Activated CD8-positive, alpha-beta memory T cell treated with anti-CD3 and anti-CD28 coated beads, Interleukin-2, amount 10 ng/mL, durations not matched to agents 7 days and 5 days (primary cell): ENCODE measurements at places on chromosomes 2 and 18. TPM values are rescaled to one million over a fixed set of nuclear protein-coding genes. Genes with fewer than 3 reads are reported as not detected.

- H3K27me3 ChIP-seq = peaks cover 3% of the 10 kb centered on the region
- no peaks in the 10 kb centered on the region for H3K36me3 ChIP-seq
- H3K4me3 ChIP-seq = no peak overlapping the region
- DNase-seq = no peak
Measured at GRCh38 chr2:218002143-218002844, 501 bp downstream of the TNS1 start.

- H3K4me3 ChIP-seq = no peak overlapping the region
- no peaks in the 10 kb centered on the region for H3K36me3 ChIP-seq
- no peaks in the 10 kb centered on the region for H3K27me3 ChIP-seq
- H3K27ac ChIP-seq = no peak overlapping the region
- H3K4me1 ChIP-seq = no peaks in the 10 kb centered on the region
- no peak for DNase-seq
Measured at GRCh38 chr18:5510135-5510846, 33.5 kb downstream of the EPB41L3 start.

DNA sequence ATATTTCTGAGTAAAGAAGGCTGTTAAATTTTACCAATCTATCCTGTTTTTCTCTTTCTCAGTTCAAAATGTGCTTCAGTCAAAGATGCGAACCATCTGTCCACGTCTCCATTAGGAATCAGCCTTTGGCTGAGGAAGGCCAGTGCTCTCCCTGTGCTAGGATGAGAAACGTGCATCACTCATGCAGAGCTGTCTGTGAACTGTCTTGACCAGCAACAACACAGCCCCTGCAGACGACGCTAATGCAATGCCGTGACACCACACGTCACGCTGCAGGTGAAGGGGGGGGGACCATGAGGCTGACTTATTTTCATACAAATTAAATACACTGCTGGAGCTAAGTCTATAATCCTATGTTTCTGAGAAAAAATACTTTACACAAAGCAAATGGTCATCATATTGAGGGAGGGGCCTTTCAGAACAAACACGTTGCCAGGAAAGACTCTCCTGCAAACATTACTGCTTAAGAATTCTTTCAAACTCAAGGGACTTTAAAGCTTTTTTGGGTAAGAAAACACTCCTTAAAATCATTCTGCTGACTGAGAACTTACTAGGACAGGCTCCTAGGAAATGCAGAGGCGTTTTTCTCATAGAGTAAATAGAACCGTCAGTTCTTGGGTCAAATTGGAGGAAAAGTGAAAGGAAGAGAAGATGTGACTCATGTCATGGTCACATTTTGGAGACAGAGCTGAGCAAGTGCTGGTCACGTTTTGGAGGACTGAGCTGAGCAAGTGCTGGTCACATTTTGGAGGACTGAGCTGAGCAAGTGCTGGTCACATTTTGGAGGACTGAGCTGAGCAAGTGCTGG is 97.0 kb downstream of the MBP start:
- no peak overlapping the region for H3K27ac ChIP-seq
- H3K4me1 ChIP-seq = peaks cover 32% of the 10 kb centered on the region
- H3K27me3 ChIP-seq = no peaks in the 10 kb centered on the region
- H3K36me3 ChIP-seq = peaks cover 44% of the 10 kb centered on the region
- no peak overlapping the region for H3K4me3 ChIP-seq
- DNase-seq = no peak

GRCh38 chr2:38192976-38193375 is 117.0 kb upstream of the CYP1B1 start:
- H3K36me3 ChIP-seq = peaks cover 2% of the 10 kb centered on the region
- peaks cover 2% of the 10 kb centered on the region for H3K27me3 ChIP-seq
- DNase-seq = no peak
- H3K27ac ChIP-seq = no peak overlapping the region
- no peak overlapping the region for H3K4me3 ChIP-seq
- H3K4me1 ChIP-seq = peaks cover 18% of the 10 kb centered on the region

DNA sequence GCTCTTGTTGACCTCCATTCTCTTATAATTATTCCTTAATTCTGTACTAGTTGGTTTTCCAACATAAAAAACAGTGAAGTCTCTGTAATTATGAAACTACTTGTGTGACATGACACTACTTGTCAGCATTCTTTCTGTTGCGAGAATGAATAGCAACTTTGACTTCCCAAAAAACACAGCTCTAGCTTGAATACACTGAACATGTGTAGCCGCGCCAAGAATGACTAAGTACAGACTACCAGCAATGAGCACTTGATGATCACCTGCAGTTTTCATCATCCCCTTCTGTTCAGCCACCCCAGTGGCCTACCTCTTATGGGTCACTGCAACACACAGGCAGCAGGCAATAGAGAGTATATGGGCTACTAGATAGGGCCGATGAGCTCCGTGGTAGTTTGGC is 229.3 kb downstream of the TGIF1 start:
- H3K4me1 ChIP-seq = no peaks in the 10 kb centered on the region
- peaks cover 17% of the 10 kb centered on the region for H3K27me3 ChIP-seq
- H3K36me3 ChIP-seq = no peaks in the 10 kb centered on the region
- H3K27ac ChIP-seq = no peak overlapping the region

GRCh38 chr2:240820607-240821428 is 799 bp upstream of the KIF1A start:
- peak overlapping the region; percentile 22 for H3K4me3 ChIP-seq
- H3K27ac ChIP-seq = no peak overlapping the region
- DNase-seq = peak; percentile 40
- H3K36me3 ChIP-seq = peaks cover 1% of the 10 kb centered on the region

DNA sequence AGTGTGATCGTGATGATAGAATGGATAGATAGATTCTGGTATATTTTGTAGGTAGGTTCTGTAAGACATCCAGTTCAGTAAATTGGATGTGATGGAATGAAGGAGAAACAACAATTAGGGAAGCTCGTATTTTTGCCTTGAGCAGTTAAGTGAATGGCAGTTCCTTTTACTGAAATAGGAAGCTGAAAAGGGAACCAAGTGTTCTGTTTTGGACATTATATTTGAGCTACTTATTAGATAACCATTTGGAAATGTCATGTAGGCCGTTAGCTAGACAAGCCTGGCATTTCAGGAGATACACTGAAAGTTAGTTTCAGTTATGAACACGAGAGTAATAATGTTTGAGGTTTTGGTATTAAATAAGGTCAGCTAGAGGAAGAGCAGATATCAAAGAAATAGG is 41.5 kb downstream of the MARCHF7 start:
- no peak for DNase-seq
- no peak overlapping the region for H3K4me3 ChIP-seq
- H3K36me3 ChIP-seq = peaks cover 32% of the 10 kb centered on the region
- H3K27ac ChIP-seq = no peak overlapping the region
- peaks cover 11% of the 10 kb centered on the region for H3K4me1 ChIP-seq

DNA sequence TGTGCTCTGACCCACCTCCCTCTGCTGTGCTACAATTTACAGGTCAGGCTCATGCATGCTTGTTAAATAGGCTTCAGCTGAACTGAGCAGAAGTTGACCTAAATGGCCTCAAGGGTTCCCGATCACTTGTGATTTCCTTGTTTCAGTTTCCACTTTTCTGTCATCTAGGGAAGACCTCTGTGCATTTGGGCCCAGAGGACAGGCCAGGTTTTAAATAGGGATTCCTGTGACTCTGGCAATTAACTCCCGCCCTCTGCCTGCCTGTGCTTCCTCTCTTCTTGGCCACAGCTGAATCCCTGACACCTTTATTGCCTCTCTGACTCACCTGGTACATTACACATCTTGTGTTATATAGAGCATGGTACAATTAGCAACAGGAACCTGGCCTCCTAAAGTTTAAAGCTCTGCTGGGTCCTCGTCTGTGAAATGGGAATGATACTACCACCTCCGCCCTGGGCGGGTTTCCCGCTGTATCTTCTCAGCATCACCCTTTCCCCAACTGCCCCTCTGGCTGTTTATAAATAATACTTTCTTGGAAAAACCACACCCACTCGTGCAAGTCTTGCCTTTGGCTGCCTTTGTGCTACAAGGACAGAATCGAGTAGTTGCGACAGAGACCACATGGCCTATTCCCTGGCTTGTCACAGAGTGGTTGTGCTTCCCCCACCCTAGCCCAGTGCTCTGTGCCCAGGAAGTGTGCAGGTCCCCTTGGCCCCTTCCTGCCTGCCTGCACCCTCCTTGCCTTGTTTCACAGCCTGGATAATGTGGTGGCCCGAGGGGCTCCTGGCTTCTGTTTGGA is 7.9 kb downstream of the CABLES1 start:
- H3K4me1 ChIP-seq = peaks cover 23% of the 10 kb centered on the region
- no peaks in the 10 kb centered on the region for H3K36me3 ChIP-seq
- H3K27ac ChIP-seq = no peak overlapping the region
- DNase-seq = no peak
- peaks cover 13% of the 10 kb centered on the region for H3K27me3 ChIP-seq

GRCh38 chr2:69789175-69789721 is 40.2 kb upstream of the GMCL1 start:
- H3K27ac ChIP-seq = no peak overlapping the region
- H3K4me1 ChIP-seq = peaks cover 12% of the 10 kb centered on the region
- H3K36me3 ChIP-seq = peaks cover 17% of the 10 kb centered on the region
- no peak overlapping the region for H3K4me3 ChIP-seq
- no peaks in the 10 kb centered on the region for H3K27me3 ChIP-seq

Gene CERKL
- not detected for total RNA-seq

Gene RESP18
- not detected for total RNA-seq

Gene GAD1
- total RNA-seq = 0.68 TPM

Gene SLC39A6
- total RNA-seq = 19.3 TPM

GRCh38 chr2:208619993-208620392 is 213.4 kb downstream of the PTH2R start:
- H3K4me3 ChIP-seq = no peak overlapping the region
- no peak overlapping the region for H3K27ac ChIP-seq
- no peaks in the 10 kb centered on the region for H3K4me1 ChIP-seq
- H3K27me3 ChIP-seq = no peaks in the 10 kb centered on the region

- H3K36me3 ChIP-seq = peaks cover 9% of the 10 kb centered on the region
- H3K4me1 ChIP-seq = no peaks in the 10 kb centered on the region
- H3K27ac ChIP-seq = no peak overlapping the region
- no peak overlapping the region for H3K4me3 ChIP-seq
- DNase-seq = peak; percentile 40
Measured at GRCh38 chr2:241082341-241083090, 19.6 kb downstream of the MTERF4 start.

GRCh38 chr2:40363631-40364030 is 88.3 kb downstream of the SLC8A1 start:
- DNase-seq = no peak
- no peaks in the 10 kb centered on the region for H3K27me3 ChIP-seq
- H3K4me1 ChIP-seq = no peaks in the 10 kb centered on the region

Gene THSD7B
- not detected for total RNA-seq

Gene REG3A
- total RNA-seq = not detected

Gene SNX17
- total RNA-seq = 125 TPM

DNA sequence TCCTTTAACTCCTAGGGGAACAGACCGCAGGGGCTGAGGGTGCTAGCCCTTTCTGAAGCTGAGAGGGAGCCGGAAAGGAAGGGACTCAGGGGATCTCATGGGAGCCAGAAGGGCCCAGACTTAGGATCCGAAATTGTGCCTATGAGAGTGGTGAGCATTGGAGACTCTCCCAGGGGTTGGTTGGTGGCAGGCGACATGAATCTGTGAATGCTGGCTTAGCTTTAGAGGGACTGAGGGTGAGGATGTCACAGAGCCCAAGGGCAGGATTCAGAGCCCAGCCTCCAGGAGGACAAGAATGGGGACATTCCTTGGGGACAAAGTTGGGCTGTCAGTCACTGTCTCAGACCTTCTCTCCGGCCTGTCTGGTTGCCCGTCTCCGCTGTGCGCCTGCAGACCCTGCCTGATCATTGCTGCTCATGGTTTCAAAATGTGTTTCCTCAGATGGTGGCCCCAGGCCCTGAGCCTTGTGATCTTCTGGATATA is 17.5 kb downstream of the GNLY start:
- no peak overlapping the region for H3K4me3 ChIP-seq
- no peak overlapping the region for H3K27ac ChIP-seq
- H3K4me1 ChIP-seq = peaks cover 47% of the 10 kb centered on the region
- peaks cover 20% of the 10 kb centered on the region for H3K27me3 ChIP-seq
- no peaks in the 10 kb centered on the region for H3K36me3 ChIP-seq

Gene FBLN7
- 0.63 TPM for total RNA-seq

DNA sequence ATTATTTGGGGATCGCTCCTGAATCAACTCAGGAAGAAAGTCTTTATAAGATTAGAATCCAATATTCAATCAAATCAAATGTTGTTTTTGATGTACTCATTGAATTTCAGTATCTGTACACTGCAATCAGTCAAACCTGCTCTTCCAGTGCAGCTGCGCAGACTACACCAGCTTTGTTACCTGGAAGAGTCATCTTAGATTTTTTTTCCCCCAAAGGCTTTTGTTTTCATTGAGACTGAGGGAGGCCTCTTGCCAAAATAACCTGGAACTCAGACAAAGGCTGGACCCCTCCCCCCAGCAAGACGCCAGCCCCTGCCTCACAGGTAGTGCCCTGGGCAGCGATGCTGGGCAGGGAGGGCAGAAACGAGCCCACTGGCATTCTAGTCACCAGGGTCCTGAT is 74.8 kb downstream of the ARHGEF4 start:
- H3K27me3 ChIP-seq = peaks cover 19% of the 10 kb centered on the region
- no peak overlapping the region for H3K4me3 ChIP-seq
- DNase-seq = no peak
- no peak overlapping the region for H3K27ac ChIP-seq
- no peaks in the 10 kb centered on the region for H3K4me1 ChIP-seq

Gene CELF4
- total RNA-seq = not detected

Gene PLCL1
- total RNA-seq = 0.26 TPM

- no peaks in the 10 kb centered on the region for H3K36me3 ChIP-seq
- H3K27me3 ChIP-seq = no peaks in the 10 kb centered on the region
- no peaks in the 10 kb centered on the region for H3K4me1 ChIP-seq
Measured at GRCh38 chr18:75582406-75582821, 154.9 kb upstream of the SMIM21 start.

- no peaks in the 10 kb centered on the region for H3K36me3 ChIP-seq
- no peak overlapping the region for H3K4me3 ChIP-seq
- no peaks in the 10 kb centered on the region for H3K27me3 ChIP-seq
- DNase-seq = no peak
Measured at GRCh38 chr2:240250150-240250984, 109.9 kb upstream of the OTOS start.

Gene EEF1B2
- total RNA-seq = 565 TPM

DNA sequence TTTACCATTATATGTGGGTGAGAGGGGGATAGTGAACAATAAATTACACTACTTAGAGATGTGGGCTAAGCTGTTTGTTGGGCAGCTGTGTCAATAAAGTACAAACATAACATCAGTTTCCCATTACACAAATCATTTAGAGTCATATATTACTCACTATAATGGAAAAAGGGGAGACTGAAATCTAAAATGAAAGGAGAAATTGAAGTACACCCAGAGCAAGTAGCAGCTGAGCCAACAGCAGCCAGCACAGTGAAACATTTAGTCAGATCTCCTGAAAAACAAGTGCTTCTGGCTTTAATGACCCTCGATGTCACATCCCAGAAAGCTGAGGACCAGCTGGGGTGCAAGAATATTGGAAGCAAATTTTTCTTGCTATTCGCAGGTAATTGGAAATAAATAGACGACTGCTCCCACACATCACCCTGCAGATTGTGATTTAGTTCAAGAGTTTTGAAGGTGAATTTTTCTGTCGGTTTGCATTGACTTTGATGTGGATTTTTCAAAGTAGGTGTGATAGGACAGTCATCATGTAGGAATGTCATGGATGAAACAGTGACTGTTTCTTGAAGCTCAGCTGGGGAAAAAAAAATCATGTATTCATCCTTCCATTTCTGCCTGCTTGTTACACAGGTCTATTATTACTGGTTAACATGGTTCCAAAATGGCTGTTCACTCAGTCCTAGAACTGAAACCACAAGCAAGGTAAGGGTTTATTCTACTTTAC is 1607.3 kb upstream of the CELF4 start:
- H3K27me3 ChIP-seq = no peaks in the 10 kb centered on the region
- no peaks in the 10 kb centered on the region for H3K36me3 ChIP-seq
- no peak overlapping the region for H3K4me3 ChIP-seq
- H3K27ac ChIP-seq = no peak overlapping the region
- no peak for DNase-seq
- H3K4me1 ChIP-seq = no peaks in the 10 kb centered on the region
